Stimulated activated CD4-positive, alpha-beta T cell treated with anti-CD3 and anti-CD28 coated beads, Interleukin-2, amount 100 ng/mL, for 24 hours (primary cell): ENCODE measurements at places on chromosomes 16 and 17.
A peak's percentile ranks its signal among the peaks of the same experiment; 100 is the strongest.

- no peak for DNase-seq
These were observed 103.8 kb downstream of the SSH2 start for GRCh38 chr17:29826114-29826692.

GRCh38 chr16:87138316-87138715 is 178.9 kb downstream of the C16orf95 start:
- DNase-seq, result no peak

- no peak for DNase-seq
These were observed 79.5 kb downstream of the CA4 start for GRCh38 chr17:60229188-60229802.

- DNase-seq, result no peak
These were observed 162.9 kb downstream of the COPRS start for GRCh38 chr17:31696184-31696602.

DNA sequence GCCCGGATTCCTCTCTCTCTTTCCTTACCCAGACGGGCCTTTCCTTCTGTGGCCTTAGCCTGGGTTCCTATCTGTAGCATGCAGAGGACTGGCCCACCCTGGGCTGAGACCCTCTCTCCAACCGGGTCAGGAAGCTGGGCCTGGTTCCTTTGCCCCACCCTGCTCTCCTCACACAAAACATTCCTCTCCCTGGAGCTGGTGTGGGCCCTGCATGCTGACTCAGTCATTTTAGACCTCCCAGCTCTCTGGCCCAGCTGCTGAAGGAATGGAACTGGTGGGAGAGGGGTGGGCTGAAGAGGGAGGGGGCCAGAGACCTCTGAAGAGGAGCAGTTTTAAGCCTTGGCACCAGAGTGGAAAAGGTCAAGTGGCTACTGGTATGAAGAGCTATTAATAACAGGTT is 957 bp downstream of the MYL4 start:
- no peak for DNase-seq

DNA sequence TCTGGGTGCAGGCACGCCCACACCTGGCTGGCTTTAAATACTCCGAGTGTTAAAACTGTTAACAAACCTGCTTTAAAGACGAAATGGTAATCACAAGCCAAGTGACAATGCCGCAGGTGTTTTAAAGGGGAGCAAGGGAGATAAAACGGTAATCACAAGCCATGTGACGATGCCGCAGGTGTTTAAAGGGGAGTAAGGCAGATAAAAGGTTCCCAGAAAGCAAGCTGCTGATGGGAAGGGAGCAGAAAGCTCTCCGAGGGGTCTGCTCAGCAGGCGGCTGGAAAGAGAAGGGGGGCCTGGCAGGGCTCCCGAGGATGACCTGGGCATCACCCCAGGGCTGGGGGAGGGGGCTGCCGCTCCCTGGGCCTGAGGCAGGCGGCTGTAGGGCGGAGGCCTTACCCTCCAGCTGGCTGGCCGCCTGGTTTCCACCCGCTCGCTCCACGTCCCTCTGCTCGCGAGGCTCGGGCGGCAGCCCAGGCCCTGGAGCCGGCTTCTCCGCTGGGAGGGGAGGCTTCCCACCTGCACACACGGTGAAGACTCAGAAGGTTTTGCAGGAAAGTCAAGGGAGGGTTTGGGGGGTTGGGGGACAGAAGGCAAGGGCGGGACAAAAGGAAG is 12.1 kb downstream of the NDUFAF8 start:
- DNase-seq, result no peak

- no peak for DNase-seq
These were observed 18.8 kb upstream of the MARCHF10 start for GRCh38 chr17:62826956-62827355.

- DNase-seq, result no peak
These were observed 369.1 kb downstream of the CPPED1 start for GRCh38 chr16:12434567-12434966.

GRCh38 chr17:8606401-8606800 is 24.1 kb downstream of the MYH10 start:
- DNase-seq, result no peak

DNA sequence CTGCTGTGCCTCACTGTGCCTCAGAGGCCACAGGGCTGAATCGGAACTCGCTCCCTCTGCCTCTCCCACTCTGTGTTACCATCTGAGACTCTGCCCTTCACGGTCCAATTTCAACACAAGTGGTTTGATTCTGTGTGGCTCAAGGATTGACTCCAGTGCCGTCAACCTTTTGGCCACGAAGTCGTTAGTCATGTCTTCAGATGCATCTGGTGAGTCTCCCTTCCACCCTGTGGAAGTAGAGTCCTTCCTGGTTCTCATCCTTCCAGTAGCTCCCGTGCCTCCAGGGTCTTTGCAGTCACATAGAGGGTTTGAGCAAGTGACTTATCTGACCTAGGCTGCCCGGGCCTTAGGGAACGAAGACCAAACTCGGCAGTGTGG is 51.2 kb downstream of the PGS1 start:
- no peak for DNase-seq

GRCh38 chr17:21160401-21160800 is 33.6 kb downstream of the DHRS7B start:
- DNase-seq, result no peak

DNA sequence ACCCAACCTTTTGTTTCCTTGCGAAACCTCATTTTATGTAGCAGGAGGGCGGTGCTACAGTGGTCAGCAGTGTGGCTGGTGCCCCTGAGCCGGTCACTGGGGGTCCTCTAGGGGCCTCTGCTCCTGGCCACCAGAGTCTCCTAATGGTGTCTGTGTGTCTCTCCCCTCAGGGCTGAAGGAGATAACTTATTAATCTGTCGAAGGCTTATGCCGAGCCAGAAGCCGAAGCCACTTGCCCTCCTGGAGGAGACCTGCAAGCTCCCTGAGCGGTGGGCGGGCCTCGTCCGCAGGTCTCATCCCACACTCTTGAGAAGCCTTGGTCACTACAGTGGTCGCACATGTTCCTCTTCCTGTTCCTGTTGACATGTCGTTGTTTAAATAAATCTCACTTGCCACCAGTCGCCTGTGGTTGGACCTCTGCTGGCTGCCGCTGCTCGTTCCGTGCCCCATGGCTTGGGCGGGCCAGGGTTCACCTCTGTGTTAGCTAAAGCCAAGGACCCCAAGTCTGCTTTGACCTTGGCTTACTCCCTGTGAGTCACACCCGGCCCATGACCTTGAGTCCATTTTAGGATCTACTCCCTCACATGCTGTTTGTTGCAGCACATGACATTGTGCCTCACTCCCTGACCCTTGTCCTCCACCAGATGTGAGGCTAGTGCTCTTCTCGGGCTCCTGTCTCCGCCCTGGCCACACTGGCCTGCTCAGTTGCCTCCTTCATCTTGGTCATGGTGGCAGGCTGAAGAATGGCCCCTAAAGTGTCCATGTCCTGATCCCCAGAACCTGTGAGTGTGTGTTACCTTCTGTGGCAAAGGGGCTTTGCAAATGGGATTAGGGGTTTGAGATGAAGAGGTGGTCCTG is 38.7 kb upstream of the AQP8 start:
- DNase-seq, result no peak

DNA sequence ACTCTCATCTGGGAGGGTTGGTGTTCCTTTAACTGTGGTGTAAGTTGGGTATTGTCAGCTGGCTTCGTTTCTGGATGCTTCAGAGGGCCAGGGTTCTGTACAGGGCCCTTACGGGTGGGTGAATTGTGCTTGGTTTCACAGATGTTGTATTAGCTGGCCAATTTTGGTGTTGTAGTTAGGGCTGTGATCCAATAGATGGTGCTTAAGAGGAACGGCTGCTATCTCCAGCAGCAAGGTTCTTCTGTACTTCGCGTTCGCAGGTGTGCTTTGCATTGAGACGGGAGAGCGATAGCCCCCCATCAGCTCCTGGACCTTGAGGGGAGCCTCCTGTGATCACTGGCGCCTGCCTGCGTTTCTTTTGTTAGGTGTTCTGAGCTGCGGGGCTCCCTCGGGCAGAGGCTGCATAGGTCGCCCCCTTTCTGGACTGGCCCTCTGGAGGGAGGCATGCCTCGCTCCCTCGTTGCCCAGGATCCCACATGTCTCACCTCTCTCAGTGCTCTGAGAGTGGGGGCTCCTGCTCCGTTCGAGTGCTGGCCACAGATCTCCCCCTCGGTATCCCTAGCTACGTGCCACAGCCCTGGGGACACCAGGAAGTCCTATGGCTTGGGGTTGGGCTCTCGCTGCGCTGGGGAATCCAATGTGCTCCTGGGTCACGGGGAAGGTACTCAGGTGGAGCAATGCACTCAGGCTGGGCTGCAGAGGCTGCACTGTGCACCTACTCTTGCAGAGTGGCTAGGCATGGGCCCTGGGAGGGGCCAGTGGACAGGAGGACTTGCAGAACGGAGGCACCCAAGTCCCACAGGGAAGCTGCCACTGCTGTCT is 837 bp upstream of the PRDM7 start:
- no peak for DNase-seq

- no peak for DNase-seq
These were observed 31.9 kb downstream of the PLCG2 start for GRCh38 chr16:81810894-81811538.

- DNase-seq, result no peak
These were observed 41.0 kb downstream of the STAT5A start for GRCh38 chr17:42329025-42329976.

DNA sequence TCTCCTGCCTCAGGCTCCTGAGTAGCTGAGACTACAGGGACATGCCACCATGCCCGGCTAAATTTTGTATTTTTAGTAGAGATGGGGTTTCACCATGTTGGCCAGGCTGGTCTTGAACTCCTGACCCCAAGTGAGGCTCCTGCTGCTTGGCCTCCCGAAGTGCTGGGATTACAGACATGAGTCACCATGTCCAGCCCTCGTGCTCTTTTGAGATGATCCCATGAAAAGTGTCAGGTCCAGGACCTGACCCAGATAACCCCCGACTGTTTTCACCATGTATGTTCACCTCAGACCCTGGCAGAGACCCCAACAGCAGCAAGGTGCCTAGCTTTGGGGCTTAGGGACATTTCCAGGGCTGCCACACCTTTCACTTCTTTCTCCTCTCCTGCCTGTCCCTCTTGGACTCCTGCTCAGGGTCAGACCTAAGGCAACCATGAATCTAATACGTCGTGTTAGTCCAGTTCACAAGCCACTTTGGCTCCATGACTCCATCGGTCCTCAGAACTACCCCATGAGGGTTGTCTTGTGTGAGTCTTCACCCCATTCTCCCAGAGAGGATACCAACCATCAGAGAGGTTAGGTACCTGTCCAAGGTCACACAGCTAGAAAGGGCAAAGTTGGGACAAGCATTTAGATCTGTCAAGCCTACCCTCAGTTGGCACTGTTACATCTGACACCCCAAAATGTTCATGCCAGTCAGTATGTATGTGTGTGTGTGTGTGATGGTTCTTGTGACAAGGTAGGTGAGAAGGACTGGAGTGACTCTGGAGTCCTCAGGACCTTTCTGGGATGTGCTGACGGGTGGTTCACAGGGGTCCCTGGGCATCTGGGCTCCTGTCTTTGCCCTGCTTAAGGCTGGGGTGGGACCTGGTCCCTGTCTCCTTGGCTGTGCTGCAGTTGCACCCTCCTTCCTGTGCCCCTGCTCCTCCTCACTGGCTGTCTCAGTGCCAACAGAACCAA is 23.1 kb upstream of the MAP3K14 start:
- DNase-seq, result no peak

GRCh38 chr16:89115216-89115861 is 21.7 kb downstream of the ACSF3 start:
- peak; percentile 79 for DNase-seq

GRCh38 chr17:79980246-79981043 is 55.2 kb downstream of the TBC1D16 start:
- no peak for DNase-seq

DNA sequence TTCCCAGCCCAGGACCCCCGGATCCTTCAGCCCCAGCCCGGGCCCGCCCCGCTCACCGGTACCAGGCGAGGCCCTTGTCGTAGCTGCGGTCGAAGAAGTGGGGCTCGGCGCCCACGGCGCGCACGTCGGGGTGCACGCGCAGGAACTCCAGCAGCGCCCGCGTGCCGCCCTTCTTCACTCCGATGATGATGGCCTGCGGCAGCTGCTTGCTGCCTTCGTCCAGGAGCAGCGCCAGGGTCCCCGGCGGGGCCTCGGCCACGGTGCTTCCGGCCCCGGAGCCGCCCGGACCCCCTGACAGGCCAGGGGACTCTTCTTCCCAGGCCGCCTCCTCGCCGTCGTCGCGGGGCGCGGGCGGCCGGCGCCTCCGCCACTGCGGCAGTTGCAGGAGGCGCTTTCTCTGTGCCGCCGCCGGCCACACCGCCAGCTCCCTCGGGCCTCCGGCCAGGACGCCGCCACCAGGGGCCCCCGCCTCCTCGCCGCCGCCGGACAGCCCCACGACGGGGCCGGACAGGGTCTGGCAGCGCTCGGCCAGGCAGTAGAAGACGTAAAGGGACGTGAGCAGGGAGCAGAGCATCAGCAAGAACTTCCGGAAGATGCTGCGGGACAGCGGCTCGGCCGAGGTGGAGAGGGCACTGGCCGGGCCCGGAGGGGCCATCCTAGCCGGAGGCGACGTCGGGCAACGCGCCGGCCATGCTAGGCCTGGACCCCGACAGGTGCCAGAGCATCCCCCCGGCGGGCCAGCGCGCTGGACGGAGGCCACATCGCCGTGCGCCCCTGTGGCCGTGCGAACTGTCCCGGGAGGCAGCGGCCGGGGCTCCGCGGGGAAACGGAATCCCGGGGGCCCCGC is 1.0 kb downstream of the HS3ST3A1 start:
- no peak for DNase-seq

GRCh38 chr17:77613627-77614026 is 344.9 kb upstream of the TNRC6C start:
- DNase-seq, result no peak

DNA sequence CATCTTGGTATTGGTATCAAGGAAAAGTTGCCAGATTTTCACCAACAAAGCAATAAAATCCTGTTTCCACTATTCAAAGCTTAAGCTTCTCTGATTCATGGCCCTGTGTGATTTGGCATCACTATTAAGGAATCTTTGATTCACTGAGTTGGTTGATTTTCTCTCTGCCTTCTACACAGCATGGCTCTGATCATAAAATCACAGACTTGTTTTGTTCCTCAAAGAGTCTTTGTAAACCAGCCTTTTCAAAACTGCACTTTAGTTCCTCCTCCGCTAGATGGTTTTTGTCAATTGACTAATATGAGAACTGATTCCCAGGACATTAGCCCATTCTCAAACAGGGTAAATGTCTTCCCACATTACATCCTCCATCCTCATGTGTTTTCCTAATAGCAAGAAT is 197.6 kb downstream of the DNAH9 start:
- DNase-seq, result no peak

- DNase-seq, result no peak
These were observed 17.5 kb upstream of the TRAP1 start for GRCh38 chr16:3734758-3735221.

DNA sequence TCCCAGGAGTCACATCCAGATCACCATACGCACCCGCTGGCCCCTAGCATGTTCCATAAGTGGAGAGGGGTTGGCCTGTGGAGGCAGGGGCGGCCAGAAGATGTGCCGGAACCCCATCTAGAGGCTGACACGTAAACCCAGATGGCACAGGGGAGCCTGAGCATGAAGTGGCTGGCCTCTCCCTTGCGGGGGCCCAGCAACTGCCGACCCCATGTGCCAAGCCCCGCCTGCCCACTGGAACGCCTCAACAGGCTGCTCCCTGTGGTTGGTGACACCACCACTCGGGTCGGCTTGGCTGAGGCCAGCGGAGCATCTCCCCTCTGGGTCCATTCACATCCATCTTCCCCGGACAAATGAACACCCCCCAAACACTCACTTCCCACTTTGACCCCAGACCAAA is 9.5 kb downstream of the BCAR1 start:
- no peak for DNase-seq
